ENCODE measurements at places on chromosomes 7 and 10. TPM values are rescaled to one million over a fixed set of nuclear protein-coding genes. Genes with fewer than 3 reads are reported as not detected.

GRCh38 chr7:119270644-119271043, 1002.3 kb upstream of the KCND2 start:
- no peak for DNase-seq

GRCh38 chr10:101152316-101152715, 21.2 kb downstream of the TLX1 start:
- DNase-seq = no peak

- peak; percentile 85 for DNase-seq
These were observed at the start of gene SEMA3D for GRCh38 chr7:85186521-85187241. Gene SEMA3D (minus strand): TSS chr7:85187056. CDS start chr7:85121891, 65,165 bp downstream.

- no peak for DNase-seq
These were observed 148.7 kb downstream of the MYOF start for GRCh38 chr10:93333278-93333978.

DNA sequence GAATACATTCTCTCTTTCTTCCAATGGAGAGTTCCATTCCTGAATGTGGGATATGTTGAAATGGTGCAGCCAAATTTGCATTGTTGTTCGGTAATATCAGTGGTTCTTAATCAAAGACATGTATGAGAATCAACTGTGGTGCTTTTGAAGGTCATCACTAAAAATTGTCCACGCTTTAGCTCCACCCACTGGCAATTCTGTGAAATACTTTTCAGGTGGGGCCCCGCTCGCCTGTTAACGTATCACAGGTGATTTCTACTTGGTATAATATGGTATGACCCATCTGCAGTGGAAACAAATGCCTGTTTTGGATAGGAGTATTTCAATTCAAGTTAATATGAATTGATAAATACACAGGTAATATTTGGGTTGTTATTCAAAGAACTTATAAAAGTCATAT, 178.4 kb downstream of the NSUN6 start:
- DNase-seq = no peak

- no peak for DNase-seq
These were observed 41.8 kb upstream of the SEMA3A start for GRCh38 chr7:84236398-84236797.

- no peak for DNase-seq
These were observed 1.3 kb downstream of the SHH start for GRCh38 chr7:155810770-155811559.

DNA sequence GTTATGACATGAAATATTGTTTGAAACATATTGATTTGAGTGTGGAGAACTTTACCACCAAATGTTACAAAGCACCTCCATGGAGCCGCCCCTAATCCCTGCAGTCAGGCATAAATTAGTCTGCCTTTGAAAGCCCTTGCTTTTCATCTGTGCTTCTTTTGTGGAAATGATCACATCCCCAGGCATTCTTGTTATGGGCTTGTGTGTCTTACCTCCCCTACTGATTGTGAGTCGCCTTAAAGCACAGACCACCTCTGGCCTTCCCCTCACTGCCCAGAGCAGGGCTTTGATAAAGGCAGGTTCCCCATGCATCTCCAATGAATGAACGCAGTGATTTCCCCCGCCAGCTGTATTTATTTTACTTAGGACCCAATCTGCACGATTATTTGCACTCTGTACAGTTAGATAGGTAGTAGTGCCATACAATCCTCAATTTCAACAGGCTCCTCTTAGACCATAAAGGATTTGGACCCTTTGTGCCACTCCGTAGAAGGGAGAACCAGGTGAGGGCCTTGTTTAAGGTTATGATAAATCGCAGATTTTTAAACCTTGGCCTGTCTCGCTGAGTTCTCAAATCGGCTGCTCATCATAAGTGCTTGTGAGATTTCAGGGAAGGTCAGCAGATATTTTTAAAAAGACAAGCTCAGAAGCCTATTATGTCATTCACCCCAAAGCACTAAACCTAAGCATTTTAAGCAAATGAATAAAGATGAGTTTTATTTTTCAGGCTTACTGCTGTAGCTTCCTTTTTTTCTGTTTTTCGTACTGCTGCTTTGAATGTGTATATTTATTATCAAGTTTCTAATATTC, 107.8 kb downstream of the CUBN start:
- DNase-seq = no peak

GRCh38 chr7:114209968-114210367, 204.6 kb upstream of the FOXP2 start:
- DNase-seq = no peak

- no peak for DNase-seq
These were observed 13.5 kb downstream of the GCK start for GRCh38 chr7:44175730-44176129.

DNA sequence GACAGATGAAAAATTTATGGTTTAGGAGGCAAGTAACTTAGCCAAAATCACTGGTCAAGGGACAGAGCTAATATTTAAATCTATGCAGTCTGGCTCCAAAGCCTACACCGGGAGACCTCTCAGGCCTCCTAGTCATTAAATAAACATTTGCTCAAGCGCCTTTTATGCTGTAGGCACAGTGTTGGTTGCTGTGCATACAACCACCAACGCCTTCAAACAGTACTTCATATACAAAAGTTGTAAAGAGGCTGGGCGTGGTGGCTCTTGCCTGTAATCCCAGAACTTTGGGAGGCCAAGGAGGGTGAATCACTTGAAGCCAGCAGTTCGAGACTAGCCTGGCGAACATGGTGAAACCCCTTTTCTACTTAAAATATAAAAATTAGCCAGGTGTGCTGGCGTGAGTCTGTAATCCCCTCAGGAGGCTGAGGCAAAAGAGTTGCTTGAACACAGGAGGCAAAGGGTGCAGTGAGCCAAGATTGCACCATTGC, 159.8 kb downstream of the MAGI2 start:
- no peak for DNase-seq

DNA sequence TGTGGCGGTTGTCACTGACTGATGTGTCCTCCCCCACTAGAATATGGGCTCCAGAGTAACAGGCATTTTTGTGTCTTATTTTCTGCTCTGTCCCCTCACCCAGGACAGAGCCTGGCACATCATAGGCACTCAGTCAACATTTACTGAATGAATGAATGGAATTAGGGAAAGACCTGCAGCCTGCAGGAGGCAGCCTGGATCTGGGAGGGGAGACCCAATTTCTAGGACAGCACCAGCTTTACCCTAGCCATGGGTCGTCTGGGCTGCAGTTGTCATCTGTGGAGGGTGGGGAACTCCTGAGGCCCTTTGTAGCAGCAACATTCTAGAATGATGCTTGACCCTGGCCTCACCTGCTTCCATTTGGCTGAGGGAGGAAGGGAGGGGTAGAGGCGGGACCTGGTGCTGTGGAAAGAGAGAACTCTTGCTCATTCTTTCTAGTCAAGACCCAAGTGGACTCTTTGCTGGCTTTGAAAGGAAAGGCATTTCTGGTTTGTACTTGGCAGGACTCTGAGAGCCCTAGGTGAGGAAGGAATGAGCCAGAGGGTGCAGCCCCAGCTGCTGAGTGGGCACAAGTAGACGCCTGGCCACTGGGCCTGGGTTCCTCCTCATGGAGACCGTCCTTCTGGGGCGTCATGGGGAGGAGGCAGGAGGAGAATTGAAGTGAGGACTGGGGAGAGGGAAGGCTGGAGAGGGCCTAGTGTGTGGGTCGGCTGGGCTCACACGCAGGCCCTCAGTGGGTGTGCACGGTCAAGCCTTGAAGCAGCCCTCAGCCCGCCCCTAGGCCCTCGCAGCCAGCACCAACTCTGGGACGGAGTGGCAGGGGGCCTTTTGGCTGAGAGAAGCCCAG, 8.9 kb downstream of the FGF8 start:
- no peak for DNase-seq

DNA sequence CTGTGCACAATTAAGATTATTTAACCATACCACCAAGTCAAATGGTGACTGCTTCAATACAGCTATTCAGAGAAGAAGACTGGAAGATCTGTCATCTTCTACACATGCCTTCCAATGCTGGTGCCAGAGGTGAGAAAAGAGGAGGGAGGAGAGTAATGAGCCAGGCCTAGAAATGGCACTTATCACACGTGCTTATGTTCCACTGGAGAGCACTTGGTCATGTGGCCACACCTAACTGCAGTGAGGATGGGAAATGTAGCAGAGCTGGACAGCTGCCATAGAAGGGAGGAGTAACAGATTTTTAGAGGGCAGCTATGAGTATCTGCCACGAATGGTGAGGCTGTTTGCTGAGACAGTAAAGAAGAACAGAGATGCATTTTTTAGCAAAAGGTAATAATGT, 77.1 kb downstream of the MPLKIP start:
- DNase-seq = no peak

DNA sequence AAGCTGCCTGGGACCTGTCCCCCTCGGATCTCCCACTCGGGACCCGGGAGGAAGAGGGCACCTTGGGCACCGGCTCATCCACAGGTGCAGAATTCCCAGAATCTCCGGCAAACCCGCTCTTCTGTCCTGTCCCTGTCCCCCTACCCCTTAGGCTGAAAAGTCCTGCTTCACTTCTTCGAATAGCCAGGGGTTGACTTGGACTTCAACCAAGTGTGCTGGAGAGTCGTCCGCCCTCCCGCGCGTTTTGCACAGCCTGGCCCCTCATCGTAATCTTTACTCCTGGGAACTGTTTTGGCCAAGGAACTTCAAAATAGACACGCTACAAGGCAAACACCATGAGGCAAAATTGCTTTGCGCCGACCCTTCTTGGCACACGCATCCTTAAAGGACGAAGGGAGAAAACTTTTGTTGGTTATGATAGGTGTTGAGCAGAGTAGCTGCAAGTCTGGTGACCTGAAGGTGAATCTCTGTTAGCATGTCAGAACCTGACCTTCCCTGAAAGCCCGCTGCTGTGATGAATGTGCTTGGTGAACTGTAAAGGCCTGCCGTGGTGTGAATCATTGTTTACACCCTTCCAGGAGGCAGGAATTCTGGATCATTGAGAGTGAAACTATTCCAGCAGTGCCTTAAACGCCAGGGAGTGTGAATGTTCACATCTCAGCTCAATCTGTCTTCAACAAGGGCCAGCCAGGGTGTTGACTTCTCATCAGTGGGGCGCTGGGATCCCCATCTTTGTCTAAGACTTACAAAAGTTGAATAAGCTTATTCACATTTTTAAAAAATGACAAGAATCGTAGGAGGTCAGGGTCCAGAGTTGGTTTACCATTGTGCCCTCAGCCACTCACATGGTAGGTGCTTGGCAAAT, 589 bp upstream of the RAPGEF5 start:
- DNase-seq = no peak

- no peak for DNase-seq
These were observed 98.0 kb downstream of the NPSR1 start for GRCh38 chr7:34756025-34756437.

DNA sequence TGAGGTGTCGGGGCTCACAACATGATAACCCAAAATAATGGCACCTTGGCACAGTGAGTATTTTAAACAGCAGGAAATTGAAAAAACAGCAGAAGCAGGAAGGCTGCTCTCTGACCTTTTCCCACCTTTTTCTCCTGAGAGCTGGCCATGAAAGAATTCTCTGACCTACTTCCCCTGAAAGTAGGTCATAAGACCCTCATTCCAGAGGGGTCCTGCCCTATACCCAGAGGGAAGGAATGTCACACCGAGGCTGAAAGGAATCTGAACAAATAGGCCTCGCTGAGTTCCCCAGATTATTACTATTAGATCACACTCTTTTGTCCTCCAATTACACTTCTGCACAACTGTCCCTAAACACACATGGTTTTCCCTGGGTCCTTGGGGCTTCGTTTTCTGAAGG, 18.8 kb downstream of the CPVL start:
- no peak for DNase-seq

The ENTPD1 gene
- 19.4 TPM for total RNA-seq

The DKK1 gene
- total RNA-seq = 2.0 TPM

The RAB19 gene
- 1.5 TPM for total RNA-seq

The LFNG gene
- total RNA-seq = 3.3 TPM

The SCIN gene
- total RNA-seq = 2.0 TPM

The WDR11 gene
- 41.8 TPM for total RNA-seq

The FAM20C gene
- 20.5 TPM for total RNA-seq
